Stimulated activated CD4-positive, alpha-beta T cell treated with anti-CD3 and anti-CD28 coated beads, Interleukin-4, amount 100 ng/mL, for 4 hours (primary cell): ENCODE measurements at places on chromosomes 11 and 22.

GRCh38 chr22:48891688-48892577 is 935.7 kb downstream of the BRD1 start:
- no peak for DNase-seq

- DNase-seq = no peak
Observed at GRCh38 chr11:26331911-26332571, at the start of gene ANO3. TSS of gene ANO3 (plus strand) at chr11:26332130. CDS start at chr11:26332276, 146 bp downstream.

DNA sequence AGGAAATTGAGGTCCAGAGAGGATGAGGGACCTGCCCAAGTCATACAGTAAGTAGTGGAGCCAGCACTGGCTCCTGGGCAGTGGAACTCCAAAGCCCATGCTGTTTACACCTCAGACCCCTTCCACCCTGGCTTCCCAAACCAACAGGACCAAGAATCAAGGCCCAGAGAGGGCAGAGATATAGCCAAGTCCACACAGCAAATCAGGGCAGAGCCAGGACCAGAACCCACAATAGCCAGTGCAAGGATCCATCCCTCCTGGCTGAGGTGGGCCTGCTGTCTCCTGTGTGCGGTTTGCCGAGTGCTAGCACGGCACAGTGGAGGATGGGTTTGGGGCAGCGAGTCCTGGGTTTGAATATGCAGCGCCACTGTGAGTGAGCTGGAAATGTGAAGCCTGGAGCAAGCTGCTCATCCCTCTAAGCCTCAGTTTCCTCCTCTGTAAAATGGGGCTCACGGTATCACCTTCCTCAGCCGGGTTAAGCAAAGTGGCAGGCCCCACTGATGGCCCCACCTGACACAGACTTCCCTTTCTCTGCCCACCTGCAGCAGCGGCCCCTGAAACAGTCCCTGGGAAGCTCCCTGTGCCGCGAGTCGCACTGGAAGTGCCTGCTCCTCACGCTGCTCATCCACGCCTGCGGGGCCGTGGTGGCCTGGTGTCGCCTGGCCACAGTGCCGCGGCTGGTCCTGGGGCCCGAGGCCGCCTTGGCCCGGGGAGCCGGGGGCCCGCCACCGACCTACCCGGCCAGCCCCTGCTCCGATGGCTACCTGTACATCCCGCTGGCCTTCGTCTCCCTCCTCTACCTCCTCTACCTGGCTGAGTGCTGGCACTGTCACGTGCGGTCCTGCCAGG is 2.3 kb downstream of the TMEM151A start:
- DNase-seq = no peak

GRCh38 chr11:48093795-48094642 is 113.7 kb downstream of the PTPRJ start:
- no peak for DNase-seq

- no peak for DNase-seq
Observed at GRCh38 chr11:12282676-12283075, 94.7 kb upstream of the PARVA start.

- no peak for DNase-seq
Observed at GRCh38 chr11:44032299-44033085, 15.3 kb upstream of the ACCSL start.

DNA sequence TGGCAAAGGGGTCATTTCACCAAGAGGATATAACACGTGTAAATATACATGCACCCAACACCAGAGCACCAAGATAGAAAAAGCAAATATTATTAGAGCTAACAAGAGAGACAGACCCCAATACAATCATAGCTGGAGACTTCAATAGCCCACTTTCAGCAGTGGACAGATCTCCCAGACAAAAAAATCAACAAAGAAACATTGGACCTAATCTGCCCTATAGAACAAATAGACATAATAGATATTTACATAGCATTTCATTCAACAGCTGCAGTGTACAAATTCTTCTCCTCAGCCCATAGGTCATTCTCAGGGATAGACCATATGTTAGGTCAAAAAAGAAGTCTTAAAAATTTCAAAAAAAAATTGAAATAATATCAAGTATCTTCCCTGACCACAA is 312.8 kb downstream of the TTC28 start:
- DNase-seq = no peak

DNA sequence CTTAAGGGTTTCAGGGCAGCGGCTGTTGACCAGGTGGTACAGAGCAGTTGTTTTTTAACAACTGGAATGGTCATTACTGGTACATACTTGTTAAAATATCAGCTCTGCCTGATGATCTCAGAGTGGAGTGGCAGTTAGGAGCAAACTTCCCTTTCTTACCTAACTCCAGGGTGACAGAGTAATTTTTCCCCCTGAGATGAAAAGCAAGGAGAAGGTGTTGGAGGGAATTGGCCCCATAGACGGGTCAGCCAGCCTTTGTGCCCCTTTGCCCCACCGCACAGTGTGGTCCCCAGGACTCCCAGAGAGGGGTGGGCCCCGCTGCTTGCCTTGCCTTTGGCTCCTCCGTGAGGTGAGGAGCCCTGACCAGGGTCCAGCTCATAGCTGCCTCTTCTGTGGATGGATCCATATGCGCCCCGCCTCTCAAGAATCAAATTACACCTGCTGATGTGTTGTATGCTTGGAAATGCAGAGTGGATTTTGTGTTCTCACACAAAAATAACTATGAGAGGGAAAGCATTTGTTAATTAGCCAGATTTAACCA is 27.0 kb upstream of the SORL1-AS1 start:
- DNase-seq = no peak

DNA sequence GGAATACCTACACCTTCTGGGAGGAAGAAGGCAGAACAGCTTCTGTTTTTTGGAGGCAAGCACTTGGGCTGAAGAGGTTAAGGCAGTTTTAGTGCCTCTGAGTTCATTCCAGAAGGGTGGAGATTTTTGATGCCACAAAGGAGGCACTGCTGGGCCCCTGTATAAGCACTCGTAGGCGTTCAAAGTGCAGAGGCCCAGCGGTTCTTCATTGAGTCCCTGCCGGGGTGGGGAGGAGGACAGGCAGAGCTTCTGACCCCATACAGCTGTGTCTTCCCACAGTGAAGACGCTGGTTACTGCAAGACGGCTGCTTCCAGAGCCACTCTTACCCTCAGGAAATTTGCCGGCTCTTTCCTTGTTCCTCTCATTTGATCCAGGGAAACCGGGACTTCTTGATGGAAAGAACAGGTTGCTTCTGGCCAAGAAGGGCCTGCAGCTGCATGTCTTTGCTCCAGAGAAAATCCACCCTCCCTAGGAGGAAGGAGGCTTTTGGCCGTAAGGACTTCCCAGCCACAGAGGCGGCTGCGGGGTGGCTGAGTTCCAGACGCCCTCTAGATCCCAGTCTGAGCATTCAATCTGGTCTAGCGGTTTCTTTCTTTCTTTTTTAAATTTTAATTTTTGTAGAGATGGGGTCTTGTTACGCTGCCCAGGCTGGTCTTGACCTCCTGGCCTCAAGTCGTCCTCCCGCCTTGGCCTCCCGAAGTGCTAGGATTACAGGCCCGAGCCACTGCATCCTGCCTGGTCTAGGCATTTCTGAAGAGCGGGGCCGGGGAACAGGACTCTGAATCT is 9.4 kb downstream of the ADAMTS15 start:
- no peak for DNase-seq

DNA sequence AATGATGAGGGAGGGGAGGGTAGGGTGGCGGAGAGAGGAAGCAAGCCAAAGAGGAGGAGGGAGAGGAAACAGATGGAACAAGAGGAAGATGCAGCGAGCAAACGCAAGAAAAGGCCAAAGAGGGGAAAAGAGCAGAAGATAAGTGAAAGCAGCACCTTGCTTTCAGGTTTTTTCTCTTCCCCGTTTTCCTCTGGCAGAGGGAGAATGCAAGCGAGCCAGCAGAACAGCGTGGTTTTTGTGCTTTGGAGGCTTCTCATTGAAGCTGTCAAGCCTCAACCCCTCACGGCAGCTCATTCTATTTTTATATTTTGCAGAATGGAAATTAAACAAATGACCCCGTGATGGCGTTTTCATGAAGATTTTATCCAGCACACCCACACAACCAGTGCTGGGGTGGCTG is 67.1 kb upstream of the GRAMD1B start:
- no peak for DNase-seq

GRCh38 chr22:30186041-30186440 is 60.5 kb downstream of the LIF start:
- no peak for DNase-seq

DNA sequence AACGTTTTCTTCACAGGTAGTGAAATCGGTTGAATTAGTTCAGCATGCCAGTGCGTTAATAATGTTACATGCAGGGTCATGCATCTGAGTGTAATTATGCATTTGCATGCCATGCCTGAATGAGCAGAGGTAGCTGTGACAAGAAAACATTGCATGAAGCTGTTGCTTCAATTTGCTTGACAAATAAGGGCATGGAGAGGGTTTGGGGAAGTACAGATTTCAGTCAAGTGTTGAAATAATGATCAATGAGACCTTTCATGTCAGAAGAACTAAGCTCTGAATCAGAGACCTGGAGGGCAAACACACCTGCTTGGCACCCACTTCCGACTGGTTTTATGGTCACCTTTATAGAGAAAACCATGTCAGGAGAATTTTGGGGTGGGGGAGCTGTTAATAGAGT is 221.4 kb downstream of the DBX1 start:
- DNase-seq = no peak

DNA sequence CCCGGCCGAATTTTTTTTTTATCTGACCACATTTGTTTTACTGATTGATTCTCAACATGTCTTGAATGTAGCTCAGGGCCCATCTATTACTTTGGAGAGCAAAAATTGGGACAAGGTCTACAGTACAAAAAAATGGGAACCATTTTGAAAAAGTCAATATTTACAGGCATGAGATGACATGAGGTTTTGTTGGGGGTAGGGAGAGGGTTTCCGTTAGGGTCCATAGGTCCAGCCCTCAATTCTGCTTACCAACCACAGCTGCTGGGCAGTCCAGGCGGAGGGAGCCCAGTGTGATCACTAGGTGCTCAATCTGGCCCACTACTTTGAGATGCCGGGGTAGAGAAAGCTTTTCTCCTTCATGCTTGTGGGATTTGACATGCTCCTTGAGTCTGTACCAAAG is 18.3 kb downstream of the NRIP3 start:
- no peak for DNase-seq

GRCh38 chr11:119791047-119791446 is 62.0 kb upstream of the NECTIN1 start:
- DNase-seq = no peak

DNA sequence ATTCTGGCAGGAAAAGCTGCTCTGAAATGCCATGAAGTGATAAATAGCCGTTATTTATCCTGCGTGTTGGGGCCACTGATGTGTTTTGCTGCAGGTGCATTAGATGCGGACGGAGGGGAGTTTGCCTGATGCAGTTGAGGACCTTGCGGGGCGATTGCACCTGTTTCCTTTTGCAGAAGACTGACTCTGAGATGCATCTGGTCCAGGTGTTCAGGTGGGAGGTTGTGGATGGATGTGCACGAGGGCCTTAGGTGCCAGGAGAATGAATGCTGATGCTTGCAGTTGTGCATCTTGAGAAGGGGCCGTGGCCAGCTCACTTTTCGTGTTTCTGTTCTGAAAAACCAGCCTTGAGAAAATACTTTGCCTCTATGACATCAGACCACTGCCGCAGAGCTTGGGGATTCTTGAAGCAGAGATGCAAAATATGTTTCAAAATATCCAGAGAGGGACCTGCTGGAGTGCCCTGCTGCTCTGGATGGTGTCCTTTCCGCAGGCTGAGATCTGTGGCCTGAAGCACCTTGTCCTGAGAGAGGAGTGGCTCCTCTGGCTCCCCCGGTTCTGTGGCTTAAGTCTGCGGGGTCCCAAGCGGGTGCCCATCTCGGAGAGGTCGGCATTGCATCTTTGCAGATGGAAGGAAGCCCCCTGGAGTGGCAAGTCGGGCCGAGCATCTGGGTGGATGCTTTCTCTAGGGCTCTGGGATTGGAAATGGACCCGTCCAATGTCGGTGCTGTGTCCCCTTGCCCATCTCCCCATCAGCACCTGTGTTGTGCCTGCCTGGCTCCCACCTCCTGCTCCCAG is 1031.1 kb downstream of the TBC1D22A start:
- DNase-seq = no peak

DNA sequence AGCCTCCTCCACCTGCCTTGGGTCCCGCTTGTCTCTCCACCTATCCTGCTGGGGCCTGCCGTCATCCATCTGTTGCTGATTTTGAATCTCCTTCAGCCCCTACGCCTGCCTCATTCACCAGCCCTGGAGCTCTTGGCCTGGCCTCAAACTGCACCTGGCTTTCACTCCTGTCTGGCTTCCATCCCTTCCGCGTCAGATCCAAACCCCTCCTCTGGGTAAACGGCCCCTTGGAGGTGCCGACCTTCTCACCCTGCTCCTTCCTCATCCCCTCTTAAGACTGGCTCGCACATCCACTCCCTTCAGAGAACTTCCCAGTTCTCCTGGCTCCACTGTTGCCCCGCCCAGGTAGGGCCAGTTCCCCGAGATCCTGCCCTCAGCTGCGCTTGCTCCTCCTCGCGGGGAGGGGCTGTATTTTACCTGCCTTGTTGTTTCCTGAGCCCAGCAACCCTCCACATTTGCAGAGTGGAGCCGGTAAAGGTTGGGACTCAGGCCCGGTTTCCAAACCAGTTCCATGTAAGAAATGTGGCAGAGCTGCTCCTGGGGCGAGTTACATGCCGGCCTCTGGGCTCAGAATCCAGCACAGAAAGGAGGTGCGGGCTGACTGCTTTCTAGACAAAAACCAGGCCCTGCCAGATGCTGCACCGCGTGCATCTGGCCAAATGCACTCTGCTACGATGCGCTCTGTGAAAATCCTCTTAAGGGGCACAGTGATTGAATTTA is 13.9 kb upstream of the SHANK2 start:
- no peak for DNase-seq

DNA sequence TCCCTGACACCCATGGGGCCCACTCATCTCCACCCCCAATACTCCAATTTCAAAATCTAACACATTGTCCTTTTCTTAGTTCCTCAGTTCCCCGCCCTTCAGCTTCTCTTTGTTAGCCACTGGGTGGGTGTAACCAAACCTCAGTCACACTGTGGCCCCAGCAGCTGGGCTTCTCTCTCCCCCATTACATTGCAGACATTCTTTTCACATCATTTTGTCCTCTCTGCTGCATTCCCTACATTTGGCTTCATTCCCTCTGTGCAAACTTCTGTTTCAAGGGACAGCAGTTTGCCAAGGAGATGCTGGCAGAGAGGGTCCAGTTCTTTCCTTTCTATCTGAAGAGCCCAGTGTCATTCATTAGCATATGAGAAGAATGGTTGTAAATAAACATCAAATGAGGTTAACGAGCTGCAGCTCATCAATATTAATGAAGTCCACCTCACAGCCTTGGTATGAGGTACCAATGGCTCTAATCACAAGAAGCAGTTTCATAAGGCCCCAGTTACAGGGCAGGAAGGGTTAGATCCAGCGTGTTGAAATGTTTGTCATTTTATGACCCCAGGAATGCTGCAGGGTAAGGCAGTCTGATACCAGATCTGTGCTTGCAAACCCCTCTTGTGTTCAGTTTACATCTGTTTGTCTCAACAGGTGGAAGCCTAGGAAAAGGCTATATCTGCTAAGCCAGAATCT is 72.3 kb downstream of the ARFGAP2 start:
- DNase-seq = no peak

DNA sequence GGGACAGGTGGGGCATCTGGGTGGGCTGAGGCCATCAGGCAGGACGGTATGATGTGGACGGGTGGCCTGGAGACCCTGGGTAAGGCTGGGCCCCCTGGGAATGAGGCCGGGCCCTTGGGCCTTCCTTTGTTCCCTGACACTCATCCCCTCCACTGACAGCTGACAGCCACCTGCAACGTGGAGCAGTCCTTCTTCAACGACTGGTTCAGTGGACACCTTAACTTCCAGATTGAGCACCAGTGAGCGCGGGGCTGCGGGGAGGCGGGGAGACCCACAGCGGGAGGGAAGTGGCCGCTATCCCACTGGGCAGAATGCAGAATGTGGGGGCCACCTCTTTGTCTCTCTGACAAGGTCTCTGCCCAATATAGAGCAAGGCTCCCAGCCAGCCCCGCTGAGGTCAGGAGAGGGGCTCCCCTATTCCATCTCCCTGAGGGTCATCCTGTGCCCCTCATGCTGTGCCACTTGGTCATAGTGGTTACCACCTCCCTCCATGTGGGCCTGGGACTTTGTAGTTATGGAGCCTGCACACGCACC is 27.7 kb downstream of the FADS3 start:
- DNase-seq = no peak
